ENCODE measurements at places on chromosomes 11 and 22. TPM values are rescaled to one million over a fixed set of nuclear protein-coding genes. Genes with fewer than 3 reads are reported as not detected.

MIOX gene
- polyA plus RNA-seq = 6.1 TPM

CHADL gene
- polyA plus RNA-seq = 2.7 TPM

OR51B2 gene
- polyA plus RNA-seq = not detected

C11orf42 gene
- 0.91 TPM for polyA plus RNA-seq

RIMBP3C gene
- 0.20 TPM for polyA plus RNA-seq

HEPHL1 gene
- 0.33 TPM for polyA plus RNA-seq

POU2AF2 gene
- not detected for polyA plus RNA-seq

- DNase-seq = no peak
Measured at GRCh38 chr11:121795174-121795573, 320.8 kb downstream of the BLID start.

GRCh38 chr11:131463162-131463561 lies 92.7 kb downstream of the NTM start:
- DNase-seq = no peak

- DNase-seq = no peak
Measured at GRCh38 chr11:70331901-70332300, 61.4 kb downstream of the PPFIA1 start.

GRCh38 chr11:119924017-119924416 lies 195.0 kb upstream of the NECTIN1 start:
- no peak for DNase-seq

DNA sequence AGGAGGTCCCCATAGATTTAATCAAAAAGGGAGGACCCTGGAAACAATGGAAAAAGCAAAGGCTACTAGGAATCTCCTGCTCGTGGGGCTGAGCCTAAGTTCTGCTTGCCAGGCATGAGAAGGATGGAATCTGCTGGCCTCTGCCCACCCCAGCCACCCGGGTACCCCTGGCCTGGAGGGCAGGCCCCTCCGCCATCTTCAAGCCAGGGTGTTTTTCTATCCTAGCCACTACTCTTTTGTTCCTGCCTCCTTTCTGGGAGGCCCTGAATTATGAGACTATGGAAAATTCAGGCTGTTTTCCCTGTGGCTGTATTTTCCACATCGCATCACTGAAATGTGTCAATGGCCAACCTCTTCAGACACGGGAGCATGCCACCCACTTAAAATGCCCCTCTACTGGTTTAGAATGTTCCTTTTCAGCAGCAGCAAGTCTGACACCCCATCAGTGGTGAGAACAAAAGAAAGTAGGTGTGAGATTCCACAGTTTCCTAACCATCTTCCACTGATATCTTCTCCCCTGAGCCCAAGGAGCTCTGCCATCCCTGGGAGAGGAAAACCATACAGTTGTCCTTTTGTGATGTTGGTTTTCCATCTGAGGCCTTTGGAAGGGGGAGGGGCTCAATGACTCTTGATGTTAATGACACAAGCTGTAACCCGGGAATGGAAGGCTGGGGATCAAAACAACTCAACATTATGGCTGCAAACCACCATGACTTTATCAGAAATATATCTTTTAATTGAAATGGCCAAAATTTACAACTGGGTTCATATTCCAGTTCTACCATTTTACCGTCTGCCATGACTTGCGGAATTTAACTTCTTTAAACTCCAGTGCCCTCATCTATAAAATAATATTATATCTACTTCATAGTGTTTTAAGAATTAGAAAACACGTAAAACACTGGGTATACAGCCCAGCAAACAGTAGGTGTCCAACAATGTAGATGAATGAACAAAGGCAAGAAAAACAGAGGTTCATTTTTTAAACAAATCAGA lies 22.2 kb downstream of the DKK3 start:
- no peak for DNase-seq

- no peak for DNase-seq
Measured at GRCh38 chr11:31780480-31780971, 30.6 kb downstream of the PAX6 start.

DNA sequence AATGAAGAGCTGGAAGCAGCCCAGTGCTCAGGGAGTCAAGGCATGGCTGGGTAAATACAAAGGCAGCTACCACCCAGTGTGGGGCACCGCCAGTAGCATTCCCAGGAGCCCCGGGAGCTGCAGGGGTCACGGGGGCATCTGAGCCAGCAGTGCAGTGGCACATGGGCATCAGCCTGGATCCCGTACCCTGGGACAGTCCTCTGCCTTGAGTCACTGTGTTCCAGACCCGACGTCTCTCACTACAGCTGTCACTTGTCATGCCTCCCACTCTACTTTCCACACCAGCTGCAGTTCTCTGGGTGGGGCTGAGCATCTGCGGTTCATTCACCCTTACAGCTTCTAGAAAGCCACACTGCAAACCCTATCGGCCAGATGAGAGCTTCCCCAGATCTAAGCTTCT lies 29.6 kb downstream of the DHCR7 start:
- DNase-seq = peak; percentile 7

DNA sequence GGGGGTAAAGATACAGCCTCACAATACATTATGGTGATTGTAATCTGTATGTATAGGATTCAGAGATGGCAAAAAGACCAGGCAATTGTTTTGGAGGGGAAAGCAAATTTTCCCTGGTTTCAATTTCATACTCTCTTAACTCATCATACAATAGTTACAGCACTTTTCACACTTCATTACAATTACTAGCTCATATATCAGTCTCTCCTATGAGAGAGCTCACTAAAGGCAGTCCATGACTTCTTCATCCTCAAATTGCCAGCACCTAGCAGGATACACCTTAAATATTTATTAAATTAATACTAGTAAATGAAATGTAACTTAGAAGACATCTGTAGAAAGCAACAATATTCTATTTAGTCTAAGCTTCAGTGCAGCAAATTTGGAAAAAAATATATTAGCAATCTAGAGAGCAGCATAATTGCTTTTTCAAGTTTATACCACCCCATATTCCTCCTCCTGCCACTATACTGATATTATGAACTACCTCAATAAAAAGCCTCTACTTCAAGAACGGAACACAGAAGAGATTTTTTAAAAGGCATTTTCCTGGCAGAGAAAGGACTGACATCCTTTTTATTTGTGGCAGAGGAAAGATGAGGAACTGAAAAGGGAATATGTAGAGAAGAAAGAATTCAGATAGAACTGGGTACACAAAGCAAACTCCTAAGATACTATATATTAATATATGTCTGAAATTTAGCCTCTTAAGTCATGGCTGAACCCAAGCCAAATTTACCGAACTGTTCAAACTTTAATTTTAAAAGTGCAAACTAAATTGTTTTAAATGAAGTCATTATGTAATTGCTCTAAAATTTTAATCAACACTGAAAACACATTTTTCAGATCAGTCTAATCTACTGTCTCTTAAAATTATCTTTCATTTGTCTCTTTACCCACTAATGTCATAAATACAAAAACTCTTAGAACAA lies 27.7 kb downstream of the PICALM start:
- DNase-seq = no peak

DNA sequence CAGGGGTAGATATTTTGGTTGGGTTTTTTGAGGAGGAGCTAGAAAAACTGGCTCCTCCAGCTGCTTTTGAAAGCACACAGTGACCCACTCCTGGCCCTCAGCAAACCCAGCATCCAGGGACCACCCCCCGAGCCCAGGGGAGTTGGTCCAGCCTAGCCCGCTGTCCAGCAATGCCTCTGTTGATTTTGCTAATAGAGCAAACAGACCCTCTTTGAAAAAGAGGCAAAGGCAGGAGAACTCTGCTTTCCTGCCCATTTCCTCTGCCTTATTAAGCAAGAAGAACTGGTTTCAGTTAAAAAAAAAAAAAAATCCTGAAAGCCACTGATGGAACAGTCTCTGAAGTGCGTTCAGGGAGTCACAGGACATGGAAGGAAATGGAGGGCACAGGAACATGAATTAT lies 25.3 kb downstream of the ABTB2 start:
- no peak for DNase-seq

- DNase-seq = no peak
Measured at GRCh38 chr22:27627444-27627833, 174.1 kb downstream of the MN1 start.

DNA sequence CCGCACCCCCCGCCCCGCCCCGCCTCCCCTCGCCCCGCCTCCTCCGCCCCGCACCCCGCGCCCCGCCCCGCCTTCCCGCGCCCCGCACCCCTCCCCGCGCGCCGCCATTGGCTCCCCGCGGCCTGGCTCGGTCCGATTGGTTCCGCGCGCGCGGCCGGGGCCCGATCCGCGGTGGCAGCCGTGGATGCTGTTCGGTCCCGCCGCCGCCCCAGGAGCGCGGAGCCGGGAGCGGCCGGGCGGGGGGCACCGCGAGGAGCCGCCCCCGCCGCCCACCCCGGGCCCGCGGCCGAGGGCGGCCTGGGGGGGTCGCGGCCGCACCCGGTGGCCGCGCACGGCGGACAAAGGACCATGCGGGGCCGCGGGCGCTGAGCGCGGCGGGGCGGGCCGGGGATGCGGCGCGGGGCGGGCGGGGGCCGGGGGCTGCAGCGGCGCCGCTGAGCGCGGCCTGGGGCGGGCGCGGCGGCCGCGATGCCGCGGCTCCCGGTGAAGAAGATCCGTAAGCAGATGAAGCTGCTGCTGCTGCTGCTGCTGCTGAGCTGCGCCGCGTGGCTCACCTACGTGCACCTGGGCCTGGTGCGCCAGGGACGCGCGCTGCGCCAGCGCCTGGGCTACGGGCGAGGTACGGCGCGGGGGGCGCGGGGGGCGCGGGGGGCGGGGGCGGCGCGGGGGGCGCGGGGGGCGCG lies at the start of gene B4GALNT4:
Gene B4GALNT4 (plus strand): TSS at position 164 of the 683 bp plus-strand sequence. CDS start 305 bp downstream, at position 469.
- DNase-seq = no peak
